T-helper 1 cell (primary cell): ENCODE measurements at places on chromosomes 16 and 17.

- no peak for DNase-seq
These were observed 10.7 kb downstream of the SPNS2 start for GRCh38 chr17:4509401-4509800.

- DNase-seq: no peak
These were observed 44.9 kb downstream of the GRIN2A start for GRCh38 chr16:10137341-10137740.

- no peak for DNase-seq
These were observed 2.2 kb upstream of the ZG16 start for GRCh38 chr16:29775742-29776408.

GRCh38 chr17:8475781-8476180, 40.1 kb downstream of the NDEL1 start:
- DNase-seq: no peak
